Skin of body (tissue), 3 donors: ENCODE measurements at places on chromosomes 13 and 19. TPM values are rescaled to one million over a fixed set of nuclear protein-coding genes. Genes with fewer than 3 reads are reported as not detected.

GRCh38 chr19:12868540-12869112, 12.6 kb downstream of the DNASE2 start:
- DNase-seq: no peak

DNA sequence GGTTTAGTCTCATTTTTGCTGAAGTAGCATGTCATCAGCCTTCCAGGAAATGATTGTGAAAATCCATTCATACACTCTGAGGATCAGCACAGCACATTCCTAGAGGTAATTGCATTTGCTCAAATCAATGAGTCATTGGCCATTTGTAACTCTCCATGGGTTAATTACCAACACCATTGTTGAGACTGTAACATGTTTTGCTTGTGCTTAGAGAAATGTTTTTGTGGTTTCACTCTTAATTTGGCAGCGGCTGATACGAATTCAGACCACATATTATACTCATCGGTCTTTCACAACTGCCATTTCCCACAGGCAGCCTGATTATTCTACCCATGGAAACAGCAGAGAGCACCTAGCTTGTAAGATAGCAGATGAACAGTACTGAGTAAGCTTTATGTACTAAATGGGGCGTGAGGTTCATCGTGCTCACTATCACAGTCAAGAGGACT, 110.3 kb downstream of the NHLRC3 start:
- peak; percentile 31 for DNase-seq

- no peak for DNase-seq
Observed at GRCh38 chr19:50826492-50827240, 3.1 kb upstream of the KLK1 start.

DNA sequence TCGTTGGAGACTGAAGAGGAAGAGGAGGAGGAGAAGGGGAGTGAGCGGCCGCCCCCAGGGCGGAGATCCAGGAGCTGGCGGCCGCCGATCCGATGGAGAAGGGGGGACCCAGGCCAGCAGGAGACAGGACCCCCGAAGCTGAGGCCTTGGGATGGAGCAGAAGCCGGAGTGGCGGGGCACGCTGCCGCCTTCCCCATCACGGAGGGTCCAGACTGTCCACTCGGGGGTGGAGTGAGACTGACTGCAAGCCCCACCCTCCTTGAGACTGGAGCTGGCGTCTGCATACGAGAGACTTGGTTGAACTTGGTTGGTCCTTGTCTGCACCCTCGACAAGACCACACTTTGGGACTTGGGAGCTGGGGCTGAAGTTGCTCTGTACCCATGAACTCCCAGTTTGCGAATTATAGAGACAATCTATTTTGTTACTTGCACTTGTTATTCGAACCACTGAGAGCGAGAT, 1.8 kb downstream of the GADD45B start:
- no peak for DNase-seq

The SLC17A7 gene
- 0.59 TPM for total RNA-seq

The ZNF793 gene
- total RNA-seq: 7.7 TPM

The NLRP8 gene
- total RNA-seq: not detected

The PEAK3 gene
- total RNA-seq: 0.20 TPM

The ZNF439 gene
- 8.4 TPM for total RNA-seq
